ENCODE measurements at places on chromosomes 6 and 20.

GRCh38 chr6:91281901-91282300 lies 695.0 kb upstream of the MAP3K7 start:
- no peak for DNase-seq

GRCh38 chr6:74638412-74638811 lies 567.4 kb downstream of the COL12A1 start:
- no peak for DNase-seq

DNA sequence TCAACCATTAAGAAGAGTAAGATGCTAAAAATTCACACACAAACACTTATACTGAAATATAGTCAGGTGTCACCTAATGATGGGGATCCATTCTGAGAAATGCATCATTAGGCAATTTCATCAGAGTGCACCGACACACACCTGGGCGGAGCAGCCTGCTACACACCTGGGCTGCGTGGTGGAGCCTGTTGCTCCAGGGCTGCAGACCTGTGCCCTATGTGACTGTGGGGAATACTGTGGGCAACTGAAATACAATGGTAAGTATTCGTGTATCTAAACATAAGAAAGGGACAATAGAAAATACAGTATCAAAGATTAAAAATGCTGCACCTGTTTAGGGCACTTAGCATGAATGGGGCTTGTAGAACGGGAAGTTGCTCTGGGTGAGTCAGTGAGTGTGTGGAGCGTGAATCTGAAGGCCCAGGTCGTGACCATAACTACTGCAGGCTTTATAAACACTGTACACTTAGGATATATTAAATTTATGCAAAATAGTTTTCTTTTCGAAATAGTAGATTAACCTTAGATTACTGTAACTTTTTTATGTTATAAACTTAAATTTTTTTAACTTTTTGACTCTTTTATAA lies 124.4 kb upstream of the AFDN start:
- no peak for DNase-seq

GRCh38 chr6:31572041-31572911 lies at the start of gene LTA:
TSS of gene LTA (plus strand) at chr6:31572289. CDS start at chr6:31572743, 454 bp downstream.
- no peak for DNase-seq

DNA sequence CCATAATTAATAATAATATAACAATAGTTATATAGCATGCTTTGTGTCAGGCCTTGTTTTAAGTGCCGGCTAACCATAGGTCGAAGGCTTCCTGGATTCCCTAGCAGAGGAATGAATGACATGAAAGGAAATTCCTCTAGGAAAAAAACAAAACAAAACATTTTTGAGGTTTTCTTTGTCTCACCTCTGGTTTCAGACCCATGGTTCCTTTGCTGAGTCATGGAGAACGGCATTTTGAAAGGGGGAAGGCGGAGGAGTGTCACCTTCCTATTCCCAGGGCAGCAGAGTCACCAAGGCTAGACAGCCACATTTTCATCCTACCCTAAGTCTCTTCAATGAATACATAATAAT lies 25.3 kb upstream of the CCND3 start:
- no peak for DNase-seq

DNA sequence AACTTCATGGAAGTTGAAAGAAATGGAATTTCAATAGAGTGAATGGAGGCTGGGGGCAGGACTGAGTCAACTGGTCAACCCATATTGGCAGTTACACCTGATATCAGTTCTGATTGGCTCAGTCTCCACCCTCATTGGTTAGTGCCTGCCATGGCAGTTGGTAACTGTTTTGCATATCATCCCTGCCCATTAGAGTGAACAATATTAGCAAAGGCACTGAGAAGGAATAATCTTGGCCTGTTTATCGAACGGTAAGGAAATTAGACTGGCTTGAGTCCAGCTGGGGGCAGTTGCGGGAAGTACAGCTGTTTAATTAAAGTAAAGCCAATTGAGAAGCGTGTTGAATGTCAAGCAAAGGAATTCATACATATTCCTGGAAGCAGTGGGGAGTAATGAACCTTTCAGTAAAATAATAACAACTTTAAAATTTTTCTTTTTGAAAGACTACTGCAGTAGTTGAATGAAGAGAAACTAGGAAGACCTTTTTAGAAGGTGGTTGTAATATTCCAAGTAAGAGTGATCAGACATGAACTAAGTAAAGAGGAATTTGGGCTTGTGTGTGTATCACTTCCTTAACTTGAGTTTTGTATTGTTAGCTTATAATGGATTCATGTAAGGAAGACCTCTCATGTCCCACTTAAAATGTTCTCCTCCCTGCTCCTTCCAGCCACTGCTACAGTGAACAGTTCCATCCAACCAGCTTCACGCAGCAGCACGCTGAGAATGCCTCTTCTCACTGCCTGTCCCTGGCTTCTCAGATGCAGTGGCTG lies 17.2 kb upstream of the FAM50B start:
- no peak for DNase-seq

GRCh38 chr20:57173986-57174385 lies 92.5 kb downstream of the BMP7 start:
- no peak for DNase-seq

DNA sequence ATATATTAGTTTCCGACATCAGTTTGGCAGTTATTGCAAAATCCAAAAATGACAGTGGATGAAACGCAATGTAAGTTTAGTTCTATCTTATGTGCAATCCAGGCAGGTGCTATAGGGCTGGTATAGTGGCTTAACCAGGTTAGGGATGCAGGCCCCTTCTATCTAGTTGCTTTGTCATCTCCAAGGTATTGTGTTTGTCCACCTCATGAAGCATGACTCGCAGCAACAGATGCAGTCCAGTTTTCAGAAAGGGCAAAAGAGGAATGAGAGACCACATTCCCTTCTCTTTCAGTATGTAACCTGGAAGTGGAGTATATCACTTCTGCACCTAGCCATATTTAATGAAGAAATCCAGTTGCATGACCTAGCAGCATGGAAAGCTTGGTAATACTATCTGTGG lies 59.7 kb downstream of the PKIB start:
- DNase-seq: no peak

- DNase-seq: no peak
Observed at GRCh38 chr20:12535316-12535715, 473.5 kb upstream of the SPTLC3 start.

- DNase-seq: no peak
Observed at GRCh38 chr6:157215717-157216116, 107.6 kb downstream of the TMEM242 start.

GRCh38 chr6:45706319-45706718 lies 309.3 kb downstream of the CLIC5 start:
- DNase-seq: no peak

GRCh38 chr20:48754292-48754691 lies 73.5 kb downstream of the PREX1 start:
- peak; percentile 12 for DNase-seq

DNA sequence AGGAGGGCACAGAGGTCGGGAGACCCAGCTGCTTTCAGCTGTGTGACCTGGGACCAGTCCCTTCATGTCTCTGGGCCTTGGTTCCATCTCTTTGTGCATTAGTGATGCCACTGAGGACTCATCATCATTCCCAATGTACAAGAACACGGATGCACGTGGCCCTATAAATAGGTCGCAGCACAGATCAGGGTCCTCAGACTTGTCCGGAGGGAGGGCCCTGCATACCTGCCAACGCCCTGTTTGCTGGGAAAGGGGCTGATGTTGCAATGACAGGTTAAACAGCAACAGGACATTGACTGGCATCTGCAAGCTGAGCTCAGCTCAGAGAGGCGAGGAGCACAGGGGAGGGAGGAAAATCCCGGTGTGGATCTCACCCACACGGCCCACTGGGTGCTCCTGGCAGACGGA lies 21.8 kb downstream of the TGM2 start:
- DNase-seq: no peak

GRCh38 chr20:8227293-8227692 lies 95.2 kb downstream of the PLCB1 start:
- no peak for DNase-seq

- no peak for DNase-seq
Observed at GRCh38 chr6:20084411-20084810, 127.9 kb downstream of the MBOAT1 start.

DNA sequence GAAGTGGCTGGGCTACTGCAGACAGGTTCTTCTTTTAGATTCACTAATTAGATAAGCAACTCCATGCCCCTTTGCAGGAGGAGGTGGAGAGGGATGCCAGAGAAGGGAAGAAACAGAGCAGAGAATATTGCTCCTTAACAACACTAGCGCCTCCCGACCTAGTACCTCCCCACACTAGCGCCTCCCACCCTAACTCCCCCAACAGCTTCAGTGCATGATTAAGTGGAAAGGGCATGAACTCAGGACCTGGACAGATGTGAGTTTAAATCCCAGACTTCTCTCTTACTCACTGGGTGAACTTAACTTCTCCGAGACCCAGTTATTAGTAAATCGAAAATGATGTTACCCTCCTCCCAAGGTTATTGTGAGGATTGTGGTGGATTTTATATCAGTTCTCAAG lies 25.7 kb downstream of the STX11 start:
- no peak for DNase-seq

DNA sequence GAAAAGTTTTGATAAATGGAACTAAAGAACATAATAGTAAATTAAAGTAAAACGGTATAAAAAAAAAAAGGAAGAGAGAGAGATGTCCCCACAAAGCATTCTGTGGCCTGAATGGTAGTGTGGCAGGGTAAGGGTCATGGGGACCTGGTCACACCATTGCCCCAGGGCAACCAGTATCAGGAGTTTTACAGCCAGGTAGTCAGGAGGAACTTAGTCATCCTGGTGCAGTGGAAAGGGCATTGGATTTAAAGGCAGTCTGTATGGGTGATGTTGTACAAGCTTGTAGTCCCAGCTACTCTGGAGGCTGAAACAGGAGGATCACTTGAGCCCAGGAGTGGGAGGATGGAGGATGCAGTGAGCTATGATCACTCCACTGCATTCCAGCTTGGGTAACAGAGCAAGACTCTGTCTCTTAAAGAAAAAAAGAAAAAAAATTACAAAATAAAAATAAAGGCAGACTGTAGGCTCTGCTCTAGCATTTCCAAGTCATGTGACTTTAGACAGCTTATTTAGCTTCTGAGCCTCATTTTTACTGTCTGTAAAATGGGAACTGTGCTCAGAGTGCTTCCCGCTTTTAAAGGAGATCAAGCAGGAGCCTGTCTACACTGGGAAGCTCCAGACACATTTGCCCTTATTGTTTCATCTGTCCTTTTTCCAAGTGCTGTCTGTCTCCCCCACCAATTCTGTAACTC lies 112.8 kb upstream of the ARMC2 start:
- DNase-seq: no peak

DNA sequence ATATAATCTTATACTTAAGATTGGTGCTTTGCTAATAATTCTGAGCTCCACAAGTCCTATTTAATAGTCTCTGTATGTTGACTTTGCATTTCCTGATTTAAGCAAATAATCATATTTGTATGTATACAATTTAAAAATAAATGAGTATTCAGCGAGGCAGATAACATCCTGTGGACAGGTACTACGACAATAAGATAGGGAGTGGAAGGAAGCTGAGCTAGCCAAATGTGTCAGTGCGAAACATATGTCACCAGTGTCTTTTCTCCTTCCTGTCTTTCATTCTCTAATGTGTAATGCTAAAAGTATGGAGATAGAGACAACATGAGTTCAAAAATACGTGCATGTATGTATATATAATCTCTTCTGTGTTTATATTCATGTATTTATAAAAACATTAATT lies 359.6 kb upstream of the KCNQ5 start:
- no peak for DNase-seq

DNA sequence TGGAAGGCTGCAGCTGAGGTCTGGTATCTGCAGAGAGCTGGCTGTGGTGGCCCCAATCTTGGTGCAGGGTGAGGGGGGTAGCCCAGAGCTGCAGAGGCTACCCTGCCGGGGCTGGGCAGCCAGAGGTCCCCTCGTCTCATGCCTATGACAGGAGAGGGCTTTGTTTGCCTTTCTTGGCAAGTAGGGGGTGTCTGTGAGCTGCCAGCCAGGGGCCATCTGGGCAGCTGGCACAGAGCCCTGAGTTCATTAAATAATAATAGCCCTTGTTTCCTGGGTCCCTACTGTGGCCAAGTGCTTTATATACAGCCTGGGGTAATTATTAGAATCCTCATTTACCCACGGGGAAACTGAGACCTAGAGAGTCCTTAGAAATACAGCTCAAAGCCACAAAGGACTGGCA lies 66.6 kb downstream of the EZR start:
- DNase-seq: no peak

DNA sequence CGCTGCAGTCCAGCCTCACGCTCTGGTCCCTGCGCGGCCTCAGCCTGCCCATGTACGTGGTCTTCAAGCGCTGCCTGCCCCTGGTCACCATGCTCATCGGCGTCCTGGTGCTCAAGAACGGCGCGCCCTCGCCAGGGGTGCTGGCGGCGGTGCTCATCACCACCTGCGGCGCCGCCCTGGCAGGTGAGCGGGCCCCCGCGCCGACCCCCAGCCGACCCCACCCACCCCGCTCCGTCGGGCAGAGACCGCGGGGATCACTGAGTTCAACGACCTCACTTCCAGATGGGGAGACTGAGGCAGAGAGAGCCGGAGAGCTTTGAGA lies 545 bp downstream of the SLC35D3 start:
- DNase-seq: no peak

Data from NCI-H526 treated with DMSO at 0.1 percent for 48 hours (cell line).